Neuronal stem cell (in vitro differentiated cells): ENCODE measurements at places on chromosomes 11 and 22.

DNA sequence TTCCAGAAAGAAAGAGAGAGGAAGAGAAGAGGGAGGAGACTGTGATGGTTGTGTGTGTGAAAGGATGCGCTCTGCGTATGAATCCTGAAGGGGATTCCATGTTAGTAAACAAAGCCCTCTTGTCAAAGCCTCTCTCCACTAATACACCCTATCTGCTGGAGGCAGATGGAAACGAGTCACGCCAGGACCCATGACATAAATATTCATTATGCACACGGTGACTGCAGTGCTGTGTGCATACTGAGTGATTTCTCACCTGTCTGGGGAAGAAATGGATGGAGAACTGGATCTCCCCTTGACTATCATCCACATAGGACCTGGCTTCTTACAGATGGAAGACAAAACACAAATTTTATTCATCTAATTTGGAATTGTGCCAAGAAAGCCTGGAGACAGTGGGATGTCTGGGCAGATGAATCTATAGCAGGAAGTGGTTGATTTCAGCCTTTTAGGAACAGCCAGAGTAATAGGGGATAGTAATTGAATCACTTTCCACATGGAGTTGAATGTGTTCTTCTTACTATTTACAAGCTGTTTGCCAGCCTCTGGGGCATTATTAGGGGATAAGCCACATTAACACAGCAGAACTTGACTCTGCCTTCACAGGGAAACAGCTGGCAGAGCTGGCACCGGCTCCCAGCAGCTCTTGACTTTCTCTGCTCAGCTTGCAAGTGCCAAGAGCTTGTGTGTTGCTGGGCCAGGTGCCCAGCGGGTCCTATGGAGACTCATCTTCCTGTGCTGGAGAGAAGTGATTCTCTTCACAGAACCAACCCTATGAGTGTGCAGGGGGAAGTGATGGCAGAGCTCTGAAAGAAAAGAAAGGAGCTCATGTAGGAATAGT is 9.0 kb downstream of the MTNR1B start:
- no peak for DNase-seq

DNA sequence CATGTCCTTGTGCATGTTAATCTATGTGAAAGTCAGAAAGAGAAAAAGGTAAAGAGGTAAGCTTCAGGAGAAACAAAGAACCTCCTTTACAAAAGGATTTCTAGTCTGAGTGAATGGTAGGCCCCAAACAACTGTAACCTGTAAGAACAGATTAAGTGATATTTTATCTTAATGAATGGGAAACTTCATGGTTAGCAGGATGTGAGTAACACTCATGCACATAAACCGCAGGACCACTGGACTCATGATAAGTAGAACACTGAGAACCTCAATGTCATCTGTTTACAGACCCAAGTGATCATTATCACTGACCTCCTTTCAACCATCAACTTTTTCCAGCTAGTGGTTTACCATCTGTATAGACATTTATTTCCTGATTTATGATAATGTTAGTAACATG is 19.9 kb downstream of the OR8G5 start:
- DNase-seq, result no peak

- DNase-seq, result no peak
Measured at GRCh38 chr11:78459738-78460137, 42.1 kb upstream of the GAB2 start.

DNA sequence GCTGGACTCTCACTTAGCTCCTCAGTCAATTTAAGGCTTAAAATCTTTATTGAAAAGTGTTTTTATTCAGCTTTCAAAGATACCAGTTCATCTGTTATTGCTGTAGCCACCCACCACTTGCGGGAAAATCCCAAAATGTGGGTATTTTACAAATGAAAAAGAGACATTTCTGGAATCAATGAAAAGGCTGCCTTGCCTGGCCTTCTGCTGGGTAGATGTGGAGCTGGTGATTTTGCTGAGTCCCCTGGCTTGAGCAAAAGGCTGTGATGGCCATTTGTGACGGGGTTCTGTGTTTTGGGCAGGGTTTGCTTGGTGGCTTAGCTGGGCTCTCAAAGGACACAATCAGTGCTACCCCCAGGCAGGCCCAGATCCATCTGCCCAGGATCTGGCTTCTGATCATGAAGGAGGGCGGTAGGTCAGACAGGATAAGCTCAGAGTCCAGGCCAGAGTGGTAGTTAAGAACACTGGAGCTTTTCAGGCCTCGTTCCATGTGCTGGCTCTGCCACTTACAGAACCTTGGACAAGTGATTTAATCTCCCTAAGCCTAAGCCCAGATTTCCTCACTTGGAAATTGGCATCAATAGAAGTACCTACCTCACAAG is 36.1 kb downstream of the UBASH3B start:
- no peak for DNase-seq

DNA sequence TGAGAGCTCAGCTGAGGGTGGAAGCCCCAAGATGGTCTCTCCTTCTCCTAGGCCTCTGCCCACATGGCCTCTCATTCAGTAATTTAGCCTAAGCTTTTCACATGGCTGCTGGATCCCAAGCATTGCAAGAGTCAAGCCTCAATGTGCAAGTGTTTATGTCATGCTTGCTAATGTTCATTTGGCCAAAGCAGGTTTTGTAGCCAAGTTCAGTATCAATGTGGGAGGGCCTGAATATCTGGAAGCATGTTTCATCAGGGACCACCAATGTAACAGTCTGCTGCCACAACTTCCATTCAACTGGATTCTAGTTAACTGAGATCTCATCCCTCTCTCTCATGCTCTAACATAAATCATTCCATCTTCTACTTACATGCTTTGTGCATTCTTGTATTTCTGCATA is 8.5 kb upstream of the SYTL2 start:
- DNase-seq, result no peak

GRCh38 chr22:33841281-33842005 is 78.8 kb downstream of the LARGE1 start:
- no peak for DNase-seq

DNA sequence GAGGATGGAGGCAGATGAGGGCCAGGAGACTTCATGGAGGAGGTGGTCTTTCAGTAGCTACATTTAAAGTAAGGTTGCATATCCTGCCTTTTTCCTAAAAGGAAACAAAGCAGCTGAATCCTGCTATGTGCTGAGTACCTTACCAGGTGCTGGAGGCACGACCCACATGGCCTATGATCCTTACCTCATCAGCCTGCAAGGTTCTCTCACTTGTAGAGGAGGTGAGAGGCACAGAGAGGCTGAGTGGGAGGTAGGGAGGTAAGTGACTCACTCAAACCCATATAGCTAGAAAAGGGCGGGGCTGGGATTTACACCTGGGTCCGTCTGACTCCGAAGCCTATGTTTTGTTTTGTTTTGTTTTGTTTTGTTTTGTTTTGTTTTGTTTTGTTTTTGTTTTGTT is 75.8 kb downstream of the BUD13 start:
- DNase-seq, result no peak

DNA sequence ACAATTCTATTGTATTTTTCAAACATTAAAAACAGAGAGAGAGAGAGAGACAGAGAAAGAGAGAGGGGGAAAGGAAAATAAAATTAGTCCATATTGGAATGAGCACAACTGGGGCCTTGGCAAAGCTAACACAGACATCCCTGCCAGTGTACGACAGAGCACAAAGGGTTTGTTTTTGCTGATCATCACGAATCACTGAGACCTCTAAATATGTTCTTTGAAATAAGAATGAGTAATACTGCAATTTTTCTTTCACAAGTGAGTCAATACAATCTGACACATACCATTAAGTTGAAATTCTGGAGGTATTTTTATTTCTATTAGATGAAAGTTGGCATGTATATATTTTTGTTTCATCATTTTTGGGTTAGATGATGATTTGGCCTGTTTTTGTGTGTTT is 27.0 kb upstream of the LRRC4C start:
- DNase-seq, result no peak

DNA sequence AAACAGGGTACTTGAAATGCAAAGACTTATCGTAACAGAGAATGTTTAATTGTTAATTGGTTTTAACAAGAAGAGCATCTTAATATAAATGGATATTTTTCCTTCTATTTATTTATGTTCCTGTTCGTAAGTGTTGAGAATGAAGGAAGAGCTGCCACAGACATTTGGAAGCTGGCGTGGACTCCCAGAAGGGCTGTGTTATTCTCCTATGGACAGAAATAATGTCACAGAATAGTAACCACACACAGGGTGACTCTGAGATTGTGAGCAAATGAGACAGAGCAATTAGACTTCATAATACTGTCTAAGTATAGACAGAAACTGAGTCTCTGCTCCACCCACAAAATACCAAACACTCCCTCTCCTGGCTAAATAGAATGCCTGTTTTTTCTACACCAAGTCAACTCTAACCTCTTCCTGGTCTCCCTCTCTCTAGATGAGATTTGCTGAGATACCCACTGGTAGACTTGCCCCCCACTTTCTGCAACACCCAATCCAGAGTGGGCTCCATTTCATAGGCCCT is 6.1 kb downstream of the APOL3 start:
- DNase-seq, result no peak

DNA sequence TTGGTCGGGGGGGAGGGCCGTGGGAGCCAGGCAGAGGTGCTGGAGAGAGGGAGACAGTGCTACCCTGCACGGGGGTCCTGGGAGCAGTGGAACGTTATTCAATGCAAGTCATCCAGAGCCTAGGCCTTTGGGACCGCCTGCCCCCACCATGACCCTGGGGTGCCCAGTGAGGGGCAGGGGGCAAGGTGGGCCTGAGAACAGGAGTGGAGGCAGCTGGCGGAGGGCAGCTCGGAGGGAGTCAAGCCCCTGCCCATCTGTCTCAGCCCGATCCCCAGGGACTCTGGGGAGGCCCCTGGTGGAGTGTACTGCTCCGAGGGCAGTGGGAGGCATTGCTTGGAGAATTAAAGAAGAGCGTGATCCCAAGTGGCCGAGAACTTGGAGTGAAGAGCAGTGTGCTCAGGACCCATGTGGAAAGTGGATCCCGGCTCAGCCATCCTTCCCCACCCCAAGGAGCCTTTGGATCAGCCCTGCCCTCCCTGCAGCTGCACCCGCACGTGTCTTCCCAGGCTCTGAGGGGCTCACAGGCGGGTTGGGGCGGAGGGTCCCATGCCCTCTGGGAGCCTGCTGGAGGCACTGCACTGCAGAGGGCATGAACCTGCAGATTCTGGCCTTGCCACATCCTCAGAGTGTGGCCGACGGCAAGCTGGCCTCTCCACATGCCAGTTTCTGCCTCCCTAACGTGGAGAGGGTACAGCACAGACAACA is 34.0 kb upstream of the SMIM38 start:
- DNase-seq, result no peak

- DNase-seq, result no peak
Measured at GRCh38 chr22:35343664-35344550, 37.0 kb upstream of the HMOX1 start.

- no peak for DNase-seq
Measured at GRCh38 chr11:31303644-31304180, 65.8 kb downstream of the DCDC1 start.

DNA sequence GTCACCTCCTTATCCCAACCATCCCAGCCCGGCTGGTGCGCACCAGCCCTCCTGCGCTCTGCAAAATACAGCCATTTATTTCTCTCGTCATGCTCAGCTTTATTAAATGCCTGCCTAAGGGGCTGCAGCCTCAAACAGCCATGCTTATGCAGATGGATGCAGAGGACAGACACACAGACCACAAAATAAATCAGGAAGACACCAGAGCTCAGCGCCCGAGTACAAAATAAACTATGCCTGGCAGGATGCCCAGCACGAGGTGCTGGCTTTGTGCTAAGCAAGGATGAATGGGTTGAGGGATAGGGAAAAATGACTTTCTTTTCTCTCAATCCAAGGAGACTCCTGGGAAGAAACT is 70.5 kb downstream of the RPUSD4 start:
- DNase-seq, result no peak

DNA sequence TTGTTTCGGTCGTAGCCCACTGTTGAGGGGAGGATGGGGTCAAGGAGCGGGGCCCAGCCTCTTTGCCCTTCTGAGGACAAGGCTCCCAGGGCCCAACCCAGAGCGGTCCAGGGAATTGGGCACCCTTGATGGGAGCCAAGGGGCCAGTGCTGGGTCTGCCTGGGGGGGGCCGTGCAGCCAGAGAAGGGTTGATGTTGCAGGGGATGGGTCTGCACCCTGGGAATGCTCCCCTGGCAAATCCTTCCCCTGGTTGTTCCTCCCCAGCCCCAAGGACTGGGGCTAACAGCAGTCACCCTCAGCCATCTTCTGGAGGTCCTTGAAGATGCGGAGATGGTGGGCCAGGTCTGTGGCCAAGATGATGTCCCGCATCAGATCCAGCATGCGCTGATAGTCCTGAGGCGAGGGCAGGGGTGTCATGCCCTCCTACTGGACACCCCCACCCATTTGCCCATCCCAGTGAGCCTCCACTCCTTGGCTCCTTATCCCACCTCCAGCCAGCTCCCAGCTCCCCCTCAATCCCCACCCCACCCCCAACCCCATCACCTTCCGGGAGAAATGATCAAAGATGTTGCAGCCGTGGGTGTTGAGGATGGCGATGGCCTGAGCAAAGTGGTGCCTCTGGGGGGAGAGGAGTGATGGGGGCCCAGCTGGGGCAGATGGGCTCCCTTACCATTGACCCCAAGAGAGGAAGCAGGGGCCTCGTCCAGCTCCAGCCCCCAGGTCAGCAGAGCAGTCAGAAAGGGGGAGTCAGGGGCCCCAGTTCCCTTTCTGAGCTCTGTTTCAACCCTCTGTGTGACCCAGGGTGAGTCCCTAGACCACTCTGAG is 95.0 kb downstream of the PDE2A start:
- no peak for DNase-seq

DNA sequence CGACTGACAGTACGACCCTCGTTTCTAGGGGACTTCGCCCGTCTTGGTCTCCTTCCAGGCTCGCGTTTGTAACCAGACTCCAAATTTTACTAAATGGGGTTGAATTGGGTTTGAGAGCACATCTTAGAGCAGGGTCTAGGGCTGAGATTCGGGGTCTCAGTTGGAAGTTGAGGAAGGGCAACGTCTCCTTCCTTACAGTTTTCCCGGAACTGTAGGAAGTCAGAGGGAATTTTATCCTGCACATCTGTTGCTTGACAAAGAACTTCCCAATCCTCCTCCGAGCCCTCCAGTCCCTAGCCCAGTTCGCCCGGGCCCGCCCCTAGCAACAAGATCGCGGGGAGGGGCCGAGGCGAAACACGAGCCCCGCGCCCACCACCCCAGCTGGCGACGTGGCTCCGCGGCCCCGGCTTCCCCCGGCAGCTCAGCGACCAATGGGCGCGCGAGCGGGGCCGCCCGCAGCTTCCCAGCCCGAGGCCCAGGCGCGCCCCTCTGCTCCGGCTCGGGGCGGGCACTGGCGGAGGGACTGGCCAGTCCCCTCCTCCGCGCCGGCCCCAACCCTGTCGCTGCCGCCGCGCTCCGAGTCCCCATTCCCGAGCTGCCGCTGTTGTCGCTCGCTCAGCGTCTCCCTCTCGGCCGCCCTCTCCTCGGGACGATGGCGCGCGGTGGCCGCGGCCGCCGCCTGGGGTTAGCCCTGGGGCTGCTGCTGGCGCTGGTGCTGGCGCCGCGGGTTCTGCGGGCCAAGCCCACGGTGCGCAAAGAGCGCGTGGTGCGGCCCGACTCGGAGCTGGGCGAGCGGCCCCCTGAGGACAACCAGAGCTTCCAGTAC is at the start of gene RCN1:
RCN1 (plus strand) TSS at position 530 of the 826 bp plus-strand sequence; CDS start at position 653, 123 bp downstream.
- peak; percentile 91 for DNase-seq

DNA sequence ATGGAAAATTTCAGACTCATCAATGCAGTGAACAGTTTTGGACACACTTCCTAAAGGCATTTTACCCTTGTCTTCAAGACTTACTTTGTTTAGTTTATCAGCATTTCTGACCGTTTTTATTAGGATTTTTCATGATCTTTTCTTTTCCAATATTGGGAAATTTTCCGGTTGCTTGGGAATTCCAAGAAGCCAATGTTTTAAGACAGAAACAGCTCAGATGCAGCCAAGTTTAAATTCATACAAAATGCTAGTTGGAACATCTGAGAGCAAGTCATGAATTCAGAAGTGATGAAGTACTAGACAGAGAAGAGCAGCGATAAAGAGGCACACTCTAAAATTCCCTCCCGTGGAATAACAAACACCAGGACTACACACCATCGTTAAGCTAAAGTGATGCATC is 68.6 kb downstream of the RAB38 start:
- DNase-seq, result no peak
